GM12865 (cell line): ENCODE measurements at places on chromosomes 13 and 19.

DNA sequence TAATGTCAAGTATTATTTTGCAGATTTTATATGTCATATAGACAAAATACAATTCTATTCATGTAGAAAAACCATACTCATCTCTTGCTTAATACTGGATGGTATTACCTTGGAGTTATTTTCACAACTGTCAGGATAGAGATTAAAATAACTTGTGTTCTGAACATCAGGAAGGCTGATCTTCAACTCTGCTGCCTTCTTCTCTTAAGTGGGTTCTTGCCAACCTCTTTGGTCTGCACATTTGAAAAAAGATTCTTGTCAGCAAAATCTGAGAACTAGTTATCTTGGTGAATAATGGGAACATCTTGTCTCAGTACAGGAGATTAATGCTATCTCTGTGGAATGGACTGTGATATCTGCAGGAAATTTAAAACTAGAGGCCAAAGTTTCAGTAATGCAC, 95.2 kb upstream of the FAM216B start:
- DNase-seq, result no peak

- DNase-seq, result no peak
Observed at GRCh38 chr19:47848425-47848822, 10.6 kb upstream of the TPRX2 start.

GRCh38 chr19:2888731-2889224, 11.9 kb upstream of the ZNF57 start:
- DNase-seq, result peak; percentile 83

GRCh38 chr13:35530581-35530980, 54.1 kb upstream of the MAB21L1 start:
- no peak for DNase-seq

- DNase-seq, result no peak
Observed at GRCh38 chr19:12126707-12127106, 13.4 kb downstream of the ZNF20 start.

- no peak for DNase-seq
Observed at GRCh38 chr19:38889803-38890202, 9.6 kb downstream of the SIRT2 start.

- DNase-seq, result no peak
Observed at GRCh38 chr19:47757617-47758442, 12.5 kb downstream of the NOP53 start.

DNA sequence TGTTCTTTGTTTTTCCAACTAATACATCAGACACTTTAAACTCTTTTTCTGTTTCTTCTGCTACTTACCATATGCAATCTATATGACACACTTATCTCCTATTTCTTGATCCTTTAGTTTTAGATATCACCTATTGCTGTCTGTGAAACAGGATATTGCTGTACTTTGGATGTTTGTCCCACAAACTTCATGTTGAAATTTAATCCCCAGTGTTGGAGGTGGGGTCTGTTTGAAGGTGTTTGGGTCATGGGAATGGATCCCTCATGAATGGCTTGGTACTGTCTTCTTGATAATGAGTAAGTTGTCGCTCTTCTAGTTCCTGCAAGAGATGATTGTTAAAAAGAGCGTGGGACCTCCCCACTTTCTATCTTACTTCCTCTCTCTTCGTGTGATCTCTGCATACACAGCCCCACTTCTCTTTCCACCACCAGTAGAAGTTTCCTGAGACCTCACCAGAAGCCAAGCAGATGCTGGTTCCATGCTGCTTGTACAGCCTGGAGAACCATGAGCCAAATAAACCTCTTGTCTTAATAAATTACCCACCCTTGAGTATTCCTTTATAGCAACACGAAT, 244.2 kb downstream of the NHLRC3 start:
- DNase-seq, result peak; percentile 49

- DNase-seq, result no peak
Observed at GRCh38 chr13:22940736-22941135, 240.0 kb upstream of the SGCG start.

- no peak for DNase-seq
Observed at GRCh38 chr13:39531646-39532045, 71.3 kb downstream of the LHFPL6 start.

DNA sequence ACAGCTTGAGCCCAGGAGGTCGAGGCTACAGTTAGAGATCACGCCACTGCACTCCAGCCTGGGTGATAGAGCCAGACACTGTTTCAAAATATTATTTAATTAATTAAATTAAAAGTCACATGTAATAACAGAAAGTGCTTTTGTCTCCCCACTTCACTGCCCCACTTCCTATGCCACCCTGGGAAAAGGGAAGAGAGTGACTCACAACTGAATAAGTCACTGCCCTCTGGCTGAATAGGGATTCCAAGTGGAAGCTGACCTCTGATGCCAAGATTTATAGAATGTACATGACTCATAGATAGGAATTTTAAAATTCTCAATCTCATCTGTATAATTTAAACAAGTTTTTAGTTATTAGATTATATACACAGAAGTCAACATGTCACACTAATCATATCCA, 22.2 kb upstream of the ERVV-1 start:
- no peak for DNase-seq

DNA sequence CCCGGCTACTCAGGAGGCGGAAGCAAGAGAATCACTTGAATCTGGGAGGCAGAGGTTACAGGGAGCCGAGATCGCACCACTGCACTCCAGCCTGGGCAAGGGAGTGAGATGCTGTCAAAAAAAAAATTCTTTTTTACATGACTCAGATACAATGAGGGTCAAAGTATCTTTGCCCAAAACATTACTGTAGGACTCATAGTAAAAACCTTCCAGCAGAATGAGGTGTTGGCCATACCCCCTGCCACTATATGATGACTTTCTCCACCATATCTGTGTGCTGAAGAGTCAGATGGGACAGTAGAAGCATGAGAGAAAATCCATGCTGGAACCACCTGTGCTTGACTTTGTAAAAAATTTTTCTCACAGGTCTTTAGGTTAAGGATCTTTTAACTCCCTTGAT, 86.7 kb downstream of the COL4A2 start:
- no peak for DNase-seq

GRCh38 chr13:25800523-25800922, 251.3 kb downstream of the SHISA2 start:
- DNase-seq, result no peak
